ENCODE measurements at places on chromosomes 1 and 21. TPM values are rescaled to one million over a fixed set of nuclear protein-coding genes. Genes with fewer than 3 reads are reported as not detected.

SYT11 gene
- 23.4 TPM for polyA plus RNA-seq

GBP7 gene
- polyA plus RNA-seq = 0.12 TPM

NADK gene
- polyA plus RNA-seq = 74.9 TPM

DPYD gene
- 6.7 TPM for polyA plus RNA-seq

KRTAP8-1 gene
- not detected for polyA plus RNA-seq

CFHR2 gene
- not detected for polyA plus RNA-seq

CATSPERE gene
- polyA plus RNA-seq = 46.0 TPM
